ENCODE measurements at places on chromosomes 16 and 17. TPM values are rescaled to one million over a fixed set of nuclear protein-coding genes. Genes with fewer than 3 reads are reported as not detected.

GRCh38 chr16:2952679-2953078 lies 11.4 kb upstream of the KREMEN2 start:
- H3K4me1 ChIP-seq = no peaks in the 10 kb centered on the region
- H3K4me3 ChIP-seq = no peak overlapping the region
- H3K27me3 ChIP-seq = no peaks in the 10 kb centered on the region
- DNase-seq = no peak

The ORC6 gene
- 14.8 TPM for total RNA-seq

- no peak overlapping the region for H3K4me3 ChIP-seq
- H3K27ac ChIP-seq = no peak overlapping the region
- DNase-seq = no peak
- H3K36me3 ChIP-seq = peaks cover 16% of the 10 kb centered on the region
These were observed 37.2 kb downstream of the GRIN2C start for GRCh38 chr17:74822335-74822938.

GRCh38 chr16:15597135-15597534 lies 45.8 kb downstream of the MARF1 start:
- no peak overlapping the region for H3K4me3 ChIP-seq
- peaks cover 37% of the 10 kb centered on the region for H3K36me3 ChIP-seq
- H3K27ac ChIP-seq = no peak overlapping the region
- no peaks in the 10 kb centered on the region for H3K27me3 ChIP-seq
- DNase-seq = no peak

The RNF166 gene
- 36.6 TPM for total RNA-seq

The ITGB3 gene
- 197 TPM for total RNA-seq

GRCh38 chr17:46950997-46951621 lies 27.9 kb downstream of the RPRML start:
- DNase-seq = no peak
- no peaks in the 10 kb centered on the region for H3K36me3 ChIP-seq
- H3K4me3 ChIP-seq = no peak overlapping the region
- no peaks in the 10 kb centered on the region for H3K27me3 ChIP-seq
- H3K27ac ChIP-seq = no peak overlapping the region

The DPEP3 gene
- total RNA-seq = not detected

- H3K27me3 ChIP-seq = no peaks in the 10 kb centered on the region
- H3K27ac ChIP-seq = no peak overlapping the region
- no peak for DNase-seq
- H3K4me1 ChIP-seq = no peaks in the 10 kb centered on the region
- H3K4me3 ChIP-seq = no peak overlapping the region
- no peaks in the 10 kb centered on the region for H3K36me3 ChIP-seq
These were observed 453.3 kb downstream of the KCNJ2 start for GRCh38 chr17:70622368-70623260.

DNA sequence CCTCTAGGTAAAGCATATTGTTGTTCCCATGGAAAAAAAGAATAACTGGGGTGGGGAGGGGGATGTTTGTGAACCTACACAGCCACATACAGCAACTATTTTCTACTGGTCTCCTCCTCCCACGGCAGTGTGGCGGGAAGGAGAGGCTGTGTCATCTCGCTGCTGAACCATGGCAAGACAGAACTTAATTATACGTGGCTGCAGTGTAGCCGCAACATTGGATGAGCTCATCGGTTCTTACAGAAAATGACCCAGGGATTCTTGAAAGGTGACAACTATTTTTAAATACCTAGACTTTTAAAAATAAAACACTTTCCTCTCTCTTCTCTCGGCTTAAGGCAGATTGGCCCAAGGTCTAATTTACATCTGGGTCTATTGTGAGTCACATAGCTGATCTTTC lies 19.8 kb upstream of the TEKT3 start:
- no peak overlapping the region for H3K27ac ChIP-seq
- no peaks in the 10 kb centered on the region for H3K36me3 ChIP-seq
- DNase-seq = no peak
- H3K4me3 ChIP-seq = no peak overlapping the region

- H3K36me3 ChIP-seq = no peaks in the 10 kb centered on the region
- no peak overlapping the region for H3K4me3 ChIP-seq
- no peak overlapping the region for H3K27ac ChIP-seq
- H3K4me1 ChIP-seq = peaks cover 16% of the 10 kb centered on the region
- H3K27me3 ChIP-seq = no peaks in the 10 kb centered on the region
These were observed 3.1 kb downstream of the BANP start for GRCh38 chr16:87954361-87954760.

The RHBDL3 gene
- 0.63 TPM for total RNA-seq

The ALOX12 gene
- not detected for total RNA-seq

DNA sequence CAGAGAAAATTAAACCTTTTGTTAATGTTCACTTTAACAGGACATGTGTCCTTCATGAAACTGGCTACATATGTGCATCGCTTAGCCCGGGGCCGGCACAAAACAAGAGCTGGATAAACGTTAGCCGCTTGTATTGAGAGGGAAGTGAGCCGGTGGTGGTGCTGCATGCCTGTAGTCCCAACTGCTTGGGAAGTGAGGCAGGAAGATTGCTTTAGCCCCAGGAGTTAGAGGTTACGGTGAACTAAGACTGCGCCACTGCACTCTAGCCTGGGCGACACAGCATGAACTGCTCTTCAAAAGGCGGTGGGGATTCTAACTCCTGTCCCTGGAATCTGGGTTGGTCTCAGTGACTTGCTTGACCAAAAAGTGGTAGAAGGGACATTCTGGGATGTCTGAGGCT lies 15.0 kb upstream of the SPHK1 start:
- H3K4me3 ChIP-seq = no peak overlapping the region
- H3K27ac ChIP-seq = no peak overlapping the region
- no peak for DNase-seq
- H3K4me1 ChIP-seq = peaks cover 4% of the 10 kb centered on the region

The SHISA6 gene
- total RNA-seq = under 0.01 TPM

DNA sequence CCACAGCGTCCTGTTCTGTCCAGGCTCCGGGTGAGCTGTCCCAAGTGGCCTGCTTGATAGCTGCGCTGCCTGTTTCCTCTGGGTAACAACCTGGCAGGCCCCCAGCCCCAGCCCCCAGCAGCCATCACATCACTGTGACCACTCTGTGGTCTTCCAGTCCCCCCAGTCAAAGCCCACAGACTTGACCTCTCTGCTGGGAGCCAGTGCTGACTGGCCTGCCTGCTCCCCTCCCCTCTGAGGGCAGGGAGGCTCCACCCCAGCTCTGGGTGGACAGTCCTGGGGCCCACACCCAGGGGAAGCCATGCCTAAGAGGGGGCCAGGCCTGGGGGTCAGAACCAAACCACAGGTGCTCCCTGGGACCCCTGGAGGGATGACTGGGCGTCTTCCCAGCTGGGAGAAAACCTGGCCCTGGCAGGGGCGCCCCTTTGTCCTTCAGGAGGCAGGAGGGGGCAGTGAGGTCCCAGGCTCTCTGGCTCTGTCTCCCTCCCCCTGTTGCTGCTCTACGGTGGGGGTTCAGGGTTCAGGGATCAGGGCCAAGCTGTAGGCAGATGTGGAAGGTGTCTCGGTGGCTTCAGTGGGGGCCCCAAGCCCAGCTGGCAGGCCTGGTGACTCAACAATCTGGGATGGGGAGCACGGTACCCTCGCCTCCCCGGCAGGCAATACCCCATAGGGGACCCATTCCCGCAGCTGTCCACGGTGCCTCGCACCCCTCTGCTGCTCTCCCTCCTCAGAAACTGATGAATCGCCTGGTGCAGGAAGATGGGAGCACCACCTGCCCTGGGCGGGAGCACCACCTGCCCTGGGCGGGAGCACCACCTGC lies 1.8 kb upstream of the SLC16A3 start:
- no peak for DNase-seq
- no peaks in the 10 kb centered on the region for H3K27me3 ChIP-seq
- no peak overlapping the region for H3K4me3 ChIP-seq

GRCh38 chr16:73154063-73154870 lies 106.3 kb upstream of the ZFHX3 start:
- H3K27ac ChIP-seq = no peak overlapping the region
- H3K4me1 ChIP-seq = no peaks in the 10 kb centered on the region
- H3K36me3 ChIP-seq = no peaks in the 10 kb centered on the region
- no peaks in the 10 kb centered on the region for H3K27me3 ChIP-seq
- DNase-seq = no peak
- H3K4me3 ChIP-seq = no peak overlapping the region

DNA sequence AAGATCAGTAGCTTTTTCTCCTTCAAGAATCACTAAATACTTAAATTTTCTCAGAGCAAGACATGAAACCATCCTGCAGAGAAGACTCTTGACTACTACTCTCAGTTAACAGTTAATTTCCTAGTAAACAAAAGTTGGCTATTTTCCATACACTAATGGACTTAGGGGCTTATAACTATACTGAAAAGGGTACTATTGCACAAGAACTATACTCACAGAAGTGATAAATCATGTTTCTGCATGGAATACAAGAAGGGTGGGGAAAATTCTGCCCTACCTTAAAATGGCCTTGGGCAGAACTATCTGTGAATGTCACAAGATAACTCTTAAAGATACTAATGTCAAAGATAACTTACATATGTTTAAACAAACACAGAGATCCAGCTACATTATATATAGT lies 12.5 kb downstream of the ZNF652 start:
- DNase-seq = no peak
- no peak overlapping the region for H3K27ac ChIP-seq
- H3K36me3 ChIP-seq = no peaks in the 10 kb centered on the region
- H3K4me1 ChIP-seq = peaks cover 9% of the 10 kb centered on the region

DNA sequence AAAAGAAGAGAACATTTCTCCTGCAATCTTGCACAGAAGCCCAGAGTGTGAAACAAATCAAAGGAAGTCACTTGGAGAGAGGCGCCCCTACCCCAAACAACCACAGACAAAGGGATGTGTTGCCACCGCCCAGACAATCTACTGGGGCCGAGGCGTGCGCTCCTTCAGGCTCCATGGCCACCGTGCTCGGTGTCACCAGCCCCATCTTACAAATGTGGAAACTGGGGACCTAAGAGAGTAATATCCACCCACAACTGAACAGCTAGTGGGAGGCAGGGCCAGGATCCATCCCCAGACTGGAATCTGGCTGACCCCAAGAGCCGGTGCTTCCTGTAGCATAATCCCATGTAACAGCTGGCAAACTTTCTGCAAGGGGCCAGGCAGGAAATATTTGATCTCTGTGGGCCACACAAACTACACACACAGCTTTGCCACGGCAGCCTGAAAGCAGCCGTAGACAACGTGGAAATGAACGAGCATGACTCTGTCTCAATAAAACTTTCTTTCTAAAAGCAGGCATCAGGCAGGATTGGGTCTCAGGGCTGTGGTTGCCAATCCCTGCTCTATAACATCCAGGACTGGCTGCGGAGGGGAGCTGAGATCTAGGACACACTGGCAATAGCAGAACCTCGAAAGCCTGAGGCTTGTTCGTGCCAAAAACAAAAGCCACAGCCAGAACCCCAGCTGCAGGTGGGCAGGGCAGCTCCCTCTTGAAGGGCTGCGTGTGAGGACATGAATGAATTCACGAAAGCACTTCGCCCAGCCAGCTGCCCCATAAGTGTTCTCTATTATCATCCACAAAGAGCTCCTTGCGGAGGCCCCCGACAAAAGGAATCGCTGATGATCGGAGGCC lies 26.6 kb upstream of the GINS2 start:
- H3K4me3 ChIP-seq = no peak overlapping the region
- no peaks in the 10 kb centered on the region for H3K4me1 ChIP-seq
- H3K27ac ChIP-seq = no peak overlapping the region
- no peaks in the 10 kb centered on the region for H3K36me3 ChIP-seq
- DNase-seq = no peak

The FAM171A2 gene
- total RNA-seq = 0.63 TPM

DNA sequence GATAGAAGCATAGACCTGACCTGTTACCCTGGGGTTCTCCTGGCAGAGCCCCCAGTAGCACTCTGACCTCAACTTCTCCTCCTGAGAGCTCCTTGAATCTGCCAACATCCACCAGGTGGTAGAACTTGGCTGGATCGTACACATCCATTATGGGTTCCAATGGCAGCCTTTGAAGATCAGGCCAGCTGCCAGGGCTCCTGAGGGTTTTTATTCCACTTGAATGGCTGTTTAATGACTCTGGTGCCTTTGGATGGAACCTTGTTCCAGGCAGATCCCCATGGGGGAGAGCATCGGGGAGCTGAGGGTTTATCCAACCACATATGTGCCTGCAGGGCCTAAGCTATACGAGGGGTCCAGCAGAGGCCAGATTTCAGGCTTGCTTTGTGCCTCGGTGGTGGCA lies 47.1 kb upstream of the CLEC19A start:
- H3K36me3 ChIP-seq = no peaks in the 10 kb centered on the region
- no peak overlapping the region for H3K27ac ChIP-seq
- H3K4me1 ChIP-seq = no peaks in the 10 kb centered on the region

DNA sequence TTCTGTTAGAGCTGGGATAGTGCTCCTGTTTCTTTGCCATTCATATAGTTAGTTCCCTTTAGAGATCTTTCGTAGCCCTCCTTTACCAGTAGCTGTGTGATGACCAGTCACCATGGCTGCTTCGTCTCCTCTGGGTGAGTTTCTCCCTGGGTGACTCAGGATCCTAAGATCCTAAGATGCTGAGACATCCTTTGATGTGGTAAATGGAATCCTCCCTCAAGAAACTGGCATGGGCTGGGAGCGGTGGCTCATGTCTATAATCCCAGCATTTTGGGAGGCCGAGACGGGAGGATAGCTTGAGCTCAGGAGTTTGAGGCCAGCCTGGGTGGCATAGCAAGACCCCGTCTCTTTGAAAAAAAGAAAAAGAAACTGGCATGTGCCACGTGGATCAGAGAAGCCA lies 5.9 kb downstream of the PHAF1 start:
- no peak overlapping the region for H3K4me3 ChIP-seq
- no peaks in the 10 kb centered on the region for H3K27me3 ChIP-seq
- peaks cover 12% of the 10 kb centered on the region for H3K4me1 ChIP-seq
- no peaks in the 10 kb centered on the region for H3K36me3 ChIP-seq
- H3K27ac ChIP-seq = no peak overlapping the region

The SMIM36 gene
- not detected for total RNA-seq

All from thoracic aorta (tissue), 2 donors.